ENCODE measurements at places on chromosomes 16 and 17.

DNA sequence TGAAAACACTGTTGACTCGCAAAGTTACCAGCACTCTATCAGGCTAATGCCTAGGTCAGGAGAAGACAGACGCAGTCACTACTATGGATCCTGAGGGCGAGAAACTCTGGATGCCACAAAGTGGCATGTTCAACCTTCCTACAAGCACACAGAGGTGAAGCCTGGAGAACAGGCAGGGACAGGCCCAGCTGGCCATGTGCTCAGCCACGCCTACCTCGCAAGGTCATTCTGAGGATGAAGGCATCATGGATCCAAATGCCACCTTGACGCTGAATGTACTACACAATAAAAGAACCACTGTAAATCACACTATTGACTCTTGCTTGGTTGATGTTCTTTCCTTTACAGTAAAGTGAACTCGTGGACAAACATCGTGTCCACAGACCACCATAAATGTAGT is 85.8 kb downstream of the ANKRD11 start:
- no peak for DNase-seq

- no peak for DNase-seq
These were observed 773 bp upstream of the NETO2 start for GRCh38 chr16:47144559-47144877.

DNA sequence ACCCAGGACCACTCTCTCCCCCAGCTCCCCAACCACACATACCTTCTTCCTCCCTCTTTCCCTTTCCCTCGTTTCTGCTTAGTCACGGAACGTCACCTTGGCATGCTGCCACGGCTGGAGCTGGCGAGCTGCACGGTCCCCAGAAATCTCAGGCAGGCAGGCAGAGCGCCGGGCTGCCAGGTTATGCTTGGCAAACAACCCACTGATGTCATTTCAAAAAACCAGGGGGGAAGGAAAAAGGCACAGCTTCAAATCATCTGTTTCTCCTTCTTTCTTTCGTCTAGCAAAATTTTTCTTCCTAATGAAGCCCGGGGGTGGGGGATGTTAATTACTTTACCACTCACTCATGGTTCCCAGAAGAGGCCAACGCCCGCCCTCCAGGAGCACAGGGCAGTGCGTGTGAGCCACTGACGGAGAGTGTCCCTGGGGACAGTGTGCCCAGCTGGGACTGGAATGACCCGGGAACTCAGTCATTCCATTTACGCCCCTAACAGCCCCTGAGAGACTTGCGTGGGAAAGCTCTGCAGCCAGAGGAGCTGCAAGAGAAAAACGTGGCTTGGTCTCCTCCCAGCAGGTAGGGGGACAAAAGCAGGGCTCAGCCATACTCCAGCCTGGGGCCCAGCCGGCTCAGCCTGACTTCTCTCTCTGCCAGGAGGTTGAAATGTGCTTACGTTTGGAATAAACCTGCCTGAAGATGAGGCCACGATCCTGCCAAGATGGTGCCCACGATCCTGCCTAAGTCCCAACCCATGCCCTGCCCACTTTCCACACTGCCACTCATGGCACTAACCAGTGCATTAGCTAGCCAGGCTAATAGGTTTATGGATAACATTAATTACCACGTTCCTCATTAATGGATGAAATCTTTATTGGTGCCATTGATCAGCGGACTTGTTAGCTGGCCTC is 198.9 kb downstream of the ZFHX3 start:
- DNase-seq, result no peak

GRCh38 chr16:11384956-11385586 is 39.8 kb downstream of the RMI2 start:
- no peak for DNase-seq

- no peak for DNase-seq
These were observed 29.0 kb upstream of the SLC39A11 start for GRCh38 chr17:73121506-73121905.

DNA sequence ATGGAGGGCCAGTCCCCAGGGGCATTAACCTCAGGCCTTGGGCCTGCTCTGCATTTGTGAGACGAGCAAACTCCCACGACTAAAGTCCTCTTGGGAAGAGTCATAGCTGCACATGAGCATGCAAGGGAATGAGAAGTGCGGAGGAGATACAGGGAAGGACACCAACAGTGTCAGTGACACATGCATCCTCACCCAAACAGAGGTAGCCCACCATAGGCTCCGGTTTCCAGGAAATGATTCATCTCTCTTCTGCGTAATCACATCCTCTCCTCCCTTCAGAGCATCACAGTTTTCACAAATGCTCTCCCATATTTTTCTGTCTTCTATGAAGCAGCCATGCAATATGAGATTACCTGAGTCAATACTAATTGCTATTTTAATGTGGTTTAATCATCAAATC is 725.7 kb upstream of the GOT2 start:
- DNase-seq, result no peak

- no peak for DNase-seq
These were observed 1.0 kb upstream of the AIPL1 start for GRCh38 chr17:6435968-6436367.

- no peak for DNase-seq
These were observed 74.2 kb downstream of the BCAS3 start for GRCh38 chr17:60751884-60752283.

DNA sequence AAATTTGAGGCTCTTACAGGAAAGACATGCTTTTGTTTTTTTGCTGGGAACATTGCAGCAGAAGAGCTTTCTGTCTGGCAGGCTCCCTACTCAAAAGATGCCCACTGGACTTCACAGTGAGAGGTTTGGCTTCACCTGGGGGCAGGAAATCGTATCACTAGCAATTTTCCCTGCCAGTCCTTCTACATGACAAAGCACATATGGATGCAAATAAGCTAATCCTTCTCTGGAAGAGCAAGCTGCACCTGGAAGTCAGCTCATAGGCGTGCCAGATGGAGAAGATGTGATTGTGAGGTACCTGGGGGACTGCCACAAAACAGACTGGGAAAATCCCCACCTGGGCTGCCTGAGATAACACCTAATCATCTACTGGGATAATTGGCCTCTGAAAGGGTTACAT is 195.0 kb upstream of the CPHXL start:
- DNase-seq, result peak; percentile 49

DNA sequence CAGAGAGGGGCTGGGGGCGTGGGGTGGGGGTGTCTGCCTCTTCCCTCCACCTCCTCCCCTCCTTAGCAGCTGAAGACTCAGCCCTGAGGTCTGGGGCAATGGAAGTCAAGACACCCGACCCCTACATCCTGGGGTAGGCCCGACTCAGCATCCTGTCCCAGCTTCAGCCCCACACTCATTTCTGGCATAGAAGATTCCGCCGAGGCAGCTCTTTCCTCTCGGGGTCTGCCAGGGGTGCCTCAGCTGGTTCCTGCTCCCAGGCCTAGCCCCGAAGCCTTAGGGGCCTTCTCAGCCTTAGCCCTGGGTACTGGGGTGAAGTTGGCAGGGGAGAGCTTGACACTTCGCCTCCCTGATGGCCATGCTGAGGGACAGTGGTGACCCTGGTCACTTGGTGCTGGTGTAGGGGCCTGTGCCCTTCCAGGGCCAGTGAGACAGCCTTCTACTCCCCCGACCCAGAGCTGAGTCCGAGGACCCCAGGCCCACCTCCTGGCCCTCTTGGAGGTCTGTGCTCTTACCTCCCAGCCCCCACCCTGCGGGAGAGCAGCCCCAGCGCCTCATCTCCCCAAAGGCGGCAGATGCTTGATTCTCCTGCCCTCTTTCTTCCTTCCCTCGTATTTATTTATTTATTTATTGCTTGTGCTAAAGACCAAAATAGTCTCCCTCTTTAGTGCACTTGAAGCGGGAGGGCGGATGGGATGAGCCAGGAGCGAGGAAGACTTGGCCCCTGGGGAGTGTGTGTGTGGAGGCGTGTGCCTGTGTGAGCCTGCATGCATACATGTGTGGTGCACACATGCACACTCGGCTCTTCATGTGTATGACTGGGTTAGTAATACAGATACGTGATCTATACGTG is 42.5 kb downstream of the KCNJ12 start:
- no peak for DNase-seq

DNA sequence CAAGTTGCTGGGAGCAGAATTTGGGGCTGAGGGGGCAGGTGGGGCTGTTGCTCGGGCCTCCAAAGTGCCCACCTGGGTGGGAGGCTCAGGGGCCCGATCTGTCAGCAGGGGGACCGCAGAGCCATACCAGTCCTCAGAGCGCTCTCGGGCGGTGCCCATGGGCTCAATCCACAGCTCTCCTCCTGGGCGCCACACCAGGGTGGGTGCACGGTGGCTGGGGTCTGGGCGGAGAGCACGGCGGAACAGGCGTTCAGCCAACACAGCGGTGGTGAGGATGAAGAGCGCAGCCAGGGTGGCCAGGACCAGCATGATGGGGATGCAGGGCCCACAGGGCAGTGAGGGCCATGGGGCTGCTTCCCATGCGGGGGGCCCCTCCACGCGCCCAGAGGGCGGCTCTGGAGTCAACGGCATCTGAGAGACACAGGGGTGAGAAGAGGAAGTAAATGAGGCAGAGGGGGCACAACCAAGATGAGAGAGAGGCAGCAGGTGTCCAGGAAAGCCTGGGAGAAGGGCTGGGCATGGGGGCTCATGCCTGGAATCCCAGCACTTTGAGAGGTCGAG is 1.2 kb downstream of the C16orf54 start:
- DNase-seq, result no peak

DNA sequence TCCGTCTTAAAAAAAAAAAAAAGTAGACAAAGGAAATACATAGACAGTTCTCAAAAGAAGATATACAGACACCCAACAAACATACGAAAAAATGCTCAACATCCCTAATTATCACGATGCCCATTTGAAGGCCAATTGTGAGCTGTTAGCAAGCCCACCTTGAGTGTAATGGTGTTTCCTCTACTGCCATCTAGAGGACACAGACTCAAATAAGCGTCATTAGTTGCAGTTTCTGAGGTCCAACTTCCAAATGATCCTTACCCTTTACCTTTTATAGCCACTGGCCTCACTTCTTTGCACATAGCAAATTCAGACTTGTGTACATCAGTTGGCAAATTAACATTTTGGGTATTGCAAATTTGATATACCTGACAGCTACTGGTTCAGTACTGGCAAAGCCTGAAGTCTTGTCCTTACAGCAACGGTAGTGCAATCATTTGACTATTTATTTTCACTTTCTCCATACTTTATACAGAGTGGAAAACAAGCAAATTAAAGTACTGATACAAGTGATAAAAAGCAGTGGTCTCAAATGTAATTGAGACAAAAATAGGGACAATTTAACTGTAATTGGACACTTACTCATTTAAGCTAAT is 536.3 kb upstream of the EEF2KMT start:
- DNase-seq, result no peak

- no peak for DNase-seq
These were observed 30.6 kb downstream of the MYO18A start for GRCh38 chr17:29149431-29150064.

DNA sequence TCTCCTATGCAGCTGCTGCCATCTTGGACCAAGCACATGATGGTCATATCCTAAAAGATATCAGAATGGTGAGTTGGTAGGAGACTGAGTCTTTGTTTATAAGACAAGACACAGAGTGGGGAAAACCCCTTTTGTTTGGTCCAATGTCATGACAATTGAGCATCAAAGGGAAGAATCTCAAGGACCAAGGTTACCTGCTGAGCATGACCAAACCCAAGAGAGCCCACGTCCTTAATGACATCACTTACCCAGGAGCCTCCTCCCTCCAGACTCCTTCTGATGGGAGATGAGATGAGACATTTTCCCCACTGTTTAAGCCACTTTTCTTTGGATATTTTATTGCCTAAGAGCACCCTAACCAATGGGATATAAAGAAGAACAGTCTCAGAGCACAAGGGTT is 478.1 kb downstream of the NPIPA7 start:
- no peak for DNase-seq

GRCh38 chr16:68512183-68512582 is 26.9 kb upstream of the ZFP90 start:
- no peak for DNase-seq

GRCh38 chr17:63379636-63380035 is 66.5 kb downstream of the CYB561 start:
- DNase-seq, result no peak

GRCh38 chr16:68089067-68089466 is 3.9 kb downstream of the NFATC3 start:
- DNase-seq, result no peak

Measured in NCI-H1417 treated with DMSO at 0.1 percent for 48 hours (cell line).